DMS53 (cell line): ENCODE measurements at places on chromosomes 3 and 15.
A peak's percentile ranks its signal among the peaks of the same experiment; 100 is the strongest.

DNA sequence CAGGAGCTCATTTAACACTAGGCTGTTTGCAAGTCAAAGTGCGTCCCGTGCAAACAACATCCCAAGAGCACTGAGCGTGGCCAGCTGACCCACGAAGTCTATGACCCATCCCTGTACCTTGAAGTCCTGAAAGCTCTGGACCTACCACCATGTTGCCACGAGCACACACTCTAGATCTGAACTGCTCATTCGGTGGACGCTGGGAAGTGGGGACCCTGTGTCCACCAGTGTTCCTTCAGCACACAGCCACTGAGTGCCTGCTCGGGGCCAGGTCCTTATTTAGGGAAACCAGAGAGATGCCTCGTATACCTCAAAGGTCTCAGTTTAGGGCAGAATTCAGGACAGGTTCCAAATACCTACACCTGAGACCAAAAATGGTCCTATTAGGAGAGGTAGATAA is 236.9 kb downstream of the XXYLT1 start:
- peak; percentile 55 for DNase-seq

DNA sequence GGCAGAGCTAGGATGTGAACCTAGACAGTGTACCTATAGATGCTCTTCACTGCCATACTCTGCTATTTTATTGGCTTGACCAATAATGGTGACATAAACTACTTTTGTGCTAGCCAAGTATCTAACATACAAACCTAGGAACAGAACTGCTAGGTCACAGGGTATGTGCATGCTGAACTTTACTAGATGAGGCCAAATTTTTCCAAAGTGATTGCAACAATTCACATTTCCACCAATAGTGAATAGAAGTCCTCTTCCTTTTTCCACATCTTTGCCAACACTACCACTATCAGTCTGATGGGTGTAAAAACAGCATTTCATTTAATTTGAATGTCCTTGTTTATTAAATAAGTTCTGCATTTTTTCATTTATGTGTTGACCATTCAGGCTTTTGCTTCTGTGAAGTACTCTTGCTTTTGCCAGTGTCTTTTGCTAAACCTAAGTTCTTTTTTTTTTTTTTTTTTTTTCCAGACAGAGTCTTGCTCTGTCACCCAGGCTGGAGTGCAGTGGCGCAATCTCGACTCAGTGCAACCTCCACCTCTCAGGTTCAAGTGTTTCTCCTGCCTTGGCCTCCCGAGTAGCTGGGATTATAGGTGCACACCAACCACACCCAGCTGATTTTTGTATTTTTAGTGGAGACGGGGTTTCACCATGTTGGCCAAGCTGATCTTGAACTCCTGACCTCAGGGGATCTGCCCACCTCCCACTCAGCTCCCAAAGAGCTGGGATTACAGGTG is 54.1 kb downstream of the DCAF1 start:
- DNase-seq = no peak

DNA sequence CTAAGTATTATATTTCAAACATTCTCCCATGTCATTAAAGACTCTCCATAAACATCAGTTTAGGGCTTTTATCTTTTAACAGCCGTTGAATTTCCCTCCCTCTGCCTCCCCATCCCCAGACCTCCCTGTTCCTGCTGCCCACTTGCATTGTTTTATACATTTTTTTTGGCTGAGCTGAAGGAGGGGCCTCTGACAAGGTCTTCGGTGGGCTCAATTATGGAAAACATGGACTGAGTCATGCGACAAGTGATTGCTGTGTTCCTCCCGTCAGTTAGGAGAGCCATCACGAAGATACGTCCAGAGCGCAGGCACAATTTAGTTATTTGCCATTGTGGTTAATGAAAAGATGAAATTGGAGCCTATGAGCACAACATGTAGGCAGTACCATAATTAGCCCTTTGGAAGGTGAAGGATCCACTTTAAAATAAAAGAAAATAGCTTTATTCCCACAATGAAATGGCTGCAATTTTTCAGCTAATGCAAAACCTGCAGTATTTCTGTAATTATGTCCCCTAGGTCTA is 12.0 kb upstream of the NMNAT3 start:
- no peak for DNase-seq

GRCh38 chr15:91553196-91553854 is 300.2 kb upstream of the SLCO3A1 start:
- DNase-seq = peak; percentile 83

DNA sequence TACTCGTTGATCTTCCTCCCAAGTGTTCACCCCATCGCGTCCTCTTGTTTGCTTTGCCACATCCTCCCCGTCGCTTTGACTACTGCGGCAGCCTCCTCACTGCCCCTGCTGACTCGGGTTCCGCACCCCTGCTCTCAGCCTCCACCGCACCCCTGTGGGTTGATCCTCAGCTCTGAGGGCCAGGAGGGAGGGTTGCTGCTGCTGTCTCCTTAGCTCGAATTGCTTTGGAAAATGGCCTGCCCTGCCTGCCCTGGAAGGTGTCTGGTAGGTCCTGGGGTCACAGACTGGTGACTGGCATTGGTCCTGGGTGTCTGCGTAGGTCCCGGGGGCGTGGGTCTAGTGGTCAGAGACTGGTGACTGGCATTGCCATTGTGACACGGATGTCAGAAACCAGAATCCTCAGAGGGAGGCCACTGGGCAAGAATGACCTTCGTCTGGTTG is 9.4 kb downstream of the MUC4 start:
- DNase-seq = no peak
